ENCODE measurements at places on chromosomes 16 and 17. TPM values are rescaled to one million over a fixed set of nuclear protein-coding genes. Genes with fewer than 3 reads are reported as not detected.

- peaks cover 5% of the 10 kb centered on the region for H3K36me3 ChIP-seq
- peak overlapping the region; percentile 64 for H3K27ac ChIP-seq
- peak overlapping the region; percentile 71 for H3K4me3 ChIP-seq
- peaks cover 100% of the 10 kb centered on the region for H3K4me1 ChIP-seq
- peak; percentile 86 for DNase-seq
Observed at GRCh38 chr16:21608639-21609328, 9.4 kb downstream of the METTL9 start.

DNA sequence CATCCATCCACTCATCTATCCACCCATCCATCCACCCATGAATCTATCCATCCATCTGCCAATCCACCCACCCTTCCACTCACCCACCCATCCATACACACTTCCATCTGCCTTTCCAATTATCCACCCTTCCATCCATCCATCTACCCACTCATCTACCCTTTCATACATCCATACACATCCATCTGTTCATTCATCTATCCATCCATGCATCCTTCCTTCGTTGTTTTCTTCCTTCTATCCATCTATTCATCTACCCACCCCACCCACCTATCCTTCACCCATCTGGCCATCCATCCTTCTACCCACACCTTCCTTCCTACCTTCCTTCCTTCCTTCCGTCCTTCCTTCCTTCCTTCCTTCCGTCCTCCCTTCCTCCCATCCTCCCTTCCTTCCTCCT lies 106.1 kb downstream of the WWOX start:
- H3K4me3 ChIP-seq = no peak overlapping the region
- no peaks in the 10 kb centered on the region for H3K27me3 ChIP-seq
- no peak overlapping the region for H3K27ac ChIP-seq
- no peaks in the 10 kb centered on the region for H3K36me3 ChIP-seq

- H3K27ac ChIP-seq = no peak overlapping the region
- no peaks in the 10 kb centered on the region for H3K36me3 ChIP-seq
Observed at GRCh38 chr17:8563024-8563776, 67.3 kb downstream of the MYH10 start.

DNA sequence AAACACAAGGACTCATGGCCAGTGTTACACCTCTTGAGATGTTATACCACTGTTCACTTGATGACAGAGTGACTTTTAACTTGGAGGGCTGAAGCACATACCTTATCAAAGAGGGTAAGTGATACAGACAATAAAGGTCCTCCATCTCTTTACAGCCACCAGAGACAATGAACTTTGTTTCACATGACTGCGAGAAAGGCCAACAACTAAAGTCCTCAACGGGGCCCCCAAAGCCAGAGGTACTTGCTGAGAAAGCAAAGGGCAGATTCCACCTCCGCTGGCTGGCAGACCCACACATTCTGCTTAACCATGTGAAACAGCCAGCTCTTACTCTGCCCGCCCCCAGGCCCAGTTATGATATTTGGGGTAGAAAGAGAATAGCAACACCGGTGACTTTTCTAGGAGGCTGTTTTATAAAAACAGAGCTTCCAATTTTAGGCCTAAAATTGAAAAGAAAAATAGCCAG lies 21.4 kb downstream of the DCUN1D3 start:
- no peak for DNase-seq
- H3K4me1 ChIP-seq = peaks cover 16% of the 10 kb centered on the region
- no peaks in the 10 kb centered on the region for H3K36me3 ChIP-seq
- H3K27ac ChIP-seq = peak overlapping the region; percentile 13

GRCh38 chr17:18231164-18231563 lies 5.7 kb downstream of the LLGL1 start:
- no peaks in the 10 kb centered on the region for H3K27me3 ChIP-seq
- DNase-seq = no peak
- H3K4me1 ChIP-seq = peaks cover 4% of the 10 kb centered on the region
- no peak overlapping the region for H3K4me3 ChIP-seq

GRCh38 chr17:32516450-32516849 lies 29.7 kb downstream of the CDK5R1 start:
- H3K27me3 ChIP-seq = peaks cover 41% of the 10 kb centered on the region
- no peak for DNase-seq

- H3K4me3 ChIP-seq = no peak overlapping the region
- H3K27me3 ChIP-seq = no peaks in the 10 kb centered on the region
- DNase-seq = no peak
- no peak overlapping the region for H3K27ac ChIP-seq
Observed at GRCh38 chr17:16937431-16937830, 34.5 kb downstream of the TNFRSF13B start.

GRCh38 chr17:72578817-72579470 lies 458.1 kb downstream of the SOX9 start:
- no peaks in the 10 kb centered on the region for H3K4me1 ChIP-seq
- H3K36me3 ChIP-seq = no peaks in the 10 kb centered on the region
- H3K27me3 ChIP-seq = no peaks in the 10 kb centered on the region
- no peak overlapping the region for H3K27ac ChIP-seq
- H3K4me3 ChIP-seq = no peak overlapping the region
- no peak for DNase-seq

- no peaks in the 10 kb centered on the region for H3K4me1 ChIP-seq
- no peak for DNase-seq
- H3K36me3 ChIP-seq = peaks cover 9% of the 10 kb centered on the region
- H3K27me3 ChIP-seq = no peaks in the 10 kb centered on the region
- H3K27ac ChIP-seq = no peak overlapping the region
Observed at GRCh38 chr16:2897110-2897509, 14.1 kb downstream of the FLYWCH2 start.

- no peaks in the 10 kb centered on the region for H3K36me3 ChIP-seq
- no peak overlapping the region for H3K27ac ChIP-seq
- H3K27me3 ChIP-seq = no peaks in the 10 kb centered on the region
- no peak overlapping the region for H3K4me3 ChIP-seq
- no peak for DNase-seq
Observed at GRCh38 chr17:77543801-77544200, 403.0 kb downstream of the SEC14L1 start.

GRCh38 chr17:4948166-4948930 lies at the start of gene PFN1:
Gene PFN1, minus strand, starts transcription at chr17:4948530. Its CDS starts 136 bp downstream, at chr17:4948394.
- peaks cover 27% of the 10 kb centered on the region for H3K36me3 ChIP-seq
- H3K4me1 ChIP-seq = peaks cover 67% of the 10 kb centered on the region
- H3K27ac ChIP-seq = peak within 1 kb of the TSS; percentile 94
- H3K27me3 ChIP-seq = no peaks in the 10 kb centered on the region
- peak within 1 kb of the TSS; percentile 94 for H3K4me3 ChIP-seq

- H3K4me1 ChIP-seq = peaks cover 21% of the 10 kb centered on the region
Observed at GRCh38 chr17:17497065-17497844, 1.1 kb upstream of the RASD1 start.

DNA sequence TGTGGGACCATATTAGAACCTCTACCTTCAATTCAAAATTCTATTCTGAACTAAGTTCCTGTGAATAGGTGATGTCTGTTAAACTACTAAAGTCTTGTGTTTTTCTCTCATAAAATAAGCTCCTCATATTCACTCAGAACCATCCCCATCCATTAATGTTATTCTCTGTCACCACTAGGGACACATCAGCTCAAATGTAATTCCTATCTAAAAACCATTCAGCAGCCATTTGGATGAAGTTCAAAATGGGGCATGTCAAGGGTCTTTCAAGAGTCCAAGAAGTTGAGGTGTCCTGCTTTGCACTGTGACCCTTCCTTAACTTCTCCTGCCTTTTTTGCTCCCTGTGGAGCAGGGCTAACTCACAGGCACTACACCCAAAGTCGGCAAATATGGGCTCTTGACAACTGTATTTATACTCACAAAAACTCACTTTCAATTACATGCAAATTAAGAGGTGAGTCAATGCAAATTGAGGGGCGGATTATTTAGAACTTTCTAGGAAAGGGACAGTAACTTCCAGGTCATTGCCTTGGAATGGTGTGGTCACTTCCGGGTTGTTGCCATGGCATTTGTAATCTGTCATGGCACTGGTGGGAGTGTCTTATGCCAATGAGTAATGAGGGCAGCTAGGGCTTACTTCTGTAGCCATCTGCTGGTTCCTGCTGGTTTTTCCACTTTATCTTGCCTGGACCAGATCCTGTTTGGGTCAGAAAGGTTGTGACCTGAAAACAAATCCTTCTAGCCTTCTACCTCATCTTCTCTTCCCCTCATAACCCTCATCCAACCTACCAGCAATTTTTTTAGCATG lies 128.2 kb upstream of the COX10 start:
- H3K4me3 ChIP-seq = no peak overlapping the region
- H3K27ac ChIP-seq = no peak overlapping the region
- H3K27me3 ChIP-seq = no peaks in the 10 kb centered on the region
- no peaks in the 10 kb centered on the region for H3K36me3 ChIP-seq
- H3K4me1 ChIP-seq = no peaks in the 10 kb centered on the region

- no peak overlapping the region for H3K4me3 ChIP-seq
- no peaks in the 10 kb centered on the region for H3K4me1 ChIP-seq
- DNase-seq = no peak
- peaks cover 3% of the 10 kb centered on the region for H3K36me3 ChIP-seq
- H3K27ac ChIP-seq = no peak overlapping the region
Observed at GRCh38 chr17:31175237-31175636, 80.5 kb downstream of the NF1 start.

GRCh38 chr17:909642-910323 lies 69.8 kb downstream of the NXN start:
- no peaks in the 10 kb centered on the region for H3K36me3 ChIP-seq
- no peak overlapping the region for H3K4me3 ChIP-seq
- peaks cover 6% of the 10 kb centered on the region for H3K27me3 ChIP-seq
- DNase-seq = no peak
- no peak overlapping the region for H3K27ac ChIP-seq
- H3K4me1 ChIP-seq = no peaks in the 10 kb centered on the region

DNA sequence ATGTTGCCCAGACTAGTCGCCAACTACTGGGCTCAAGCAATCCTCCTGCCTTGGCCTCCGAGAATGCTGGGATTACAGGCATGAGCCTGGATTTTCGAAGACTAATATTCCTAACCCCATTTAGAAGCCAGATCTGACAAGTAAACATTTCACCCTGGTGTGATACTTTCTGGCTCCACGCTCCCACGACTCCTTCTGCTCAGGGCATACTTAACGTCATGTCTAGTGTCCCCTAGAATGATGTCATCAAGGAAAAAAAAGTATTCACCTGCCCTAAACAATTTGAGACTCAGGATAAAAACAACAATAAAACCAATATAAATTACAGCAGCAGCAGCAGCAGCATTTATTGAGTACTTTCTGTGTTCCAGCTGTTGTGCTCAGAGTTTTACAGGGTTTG lies 13.2 kb downstream of the ITGB3 start:
- no peak for DNase-seq
- H3K36me3 ChIP-seq = no peaks in the 10 kb centered on the region
- H3K27ac ChIP-seq = no peak overlapping the region
- H3K4me1 ChIP-seq = no peaks in the 10 kb centered on the region

GRCh38 chr16:85983064-85983463 lies 84.1 kb downstream of the IRF8 start:
- peaks cover 95% of the 10 kb centered on the region for H3K4me1 ChIP-seq
- H3K27ac ChIP-seq = peak overlapping the region; percentile 94
- no peaks in the 10 kb centered on the region for H3K27me3 ChIP-seq
- no peak overlapping the region for H3K4me3 ChIP-seq
- H3K36me3 ChIP-seq = no peaks in the 10 kb centered on the region
- DNase-seq = no peak

GRCh38 chr17:19725486-19725885 lies 9.1 kb upstream of the SLC47A2 start:
- no peaks in the 10 kb centered on the region for H3K27me3 ChIP-seq
- H3K4me3 ChIP-seq = peak overlapping the region; percentile 67
- H3K27ac ChIP-seq = peak overlapping the region; percentile 91
- peak; percentile 84 for DNase-seq
- no peaks in the 10 kb centered on the region for H3K36me3 ChIP-seq
- H3K4me1 ChIP-seq = peaks cover 40% of the 10 kb centered on the region

GRCh38 chr16:79212114-79212791 lies 388.3 kb downstream of the MAF start:
- DNase-seq = no peak
- H3K36me3 ChIP-seq = no peaks in the 10 kb centered on the region
- H3K4me1 ChIP-seq = no peaks in the 10 kb centered on the region

Gene FAM117A
- polyA plus RNA-seq = 17.9 TPM

Gene RCVRN
- polyA plus RNA-seq = not detected

Gene PABPN1L
- polyA plus RNA-seq = 0.39 TPM

Gene MYH2
- polyA plus RNA-seq = not detected

Gene CIITA
- 178 TPM for polyA plus RNA-seq

Gene G6PC1
- polyA plus RNA-seq = not detected

Gene FGF11
- polyA plus RNA-seq = not detected

Gene HOXB6
- polyA plus RNA-seq = not detected

Gene GUCY2D
- polyA plus RNA-seq = not detected
